ENCODE measurements at places on chromosomes 4 and X.

DNA sequence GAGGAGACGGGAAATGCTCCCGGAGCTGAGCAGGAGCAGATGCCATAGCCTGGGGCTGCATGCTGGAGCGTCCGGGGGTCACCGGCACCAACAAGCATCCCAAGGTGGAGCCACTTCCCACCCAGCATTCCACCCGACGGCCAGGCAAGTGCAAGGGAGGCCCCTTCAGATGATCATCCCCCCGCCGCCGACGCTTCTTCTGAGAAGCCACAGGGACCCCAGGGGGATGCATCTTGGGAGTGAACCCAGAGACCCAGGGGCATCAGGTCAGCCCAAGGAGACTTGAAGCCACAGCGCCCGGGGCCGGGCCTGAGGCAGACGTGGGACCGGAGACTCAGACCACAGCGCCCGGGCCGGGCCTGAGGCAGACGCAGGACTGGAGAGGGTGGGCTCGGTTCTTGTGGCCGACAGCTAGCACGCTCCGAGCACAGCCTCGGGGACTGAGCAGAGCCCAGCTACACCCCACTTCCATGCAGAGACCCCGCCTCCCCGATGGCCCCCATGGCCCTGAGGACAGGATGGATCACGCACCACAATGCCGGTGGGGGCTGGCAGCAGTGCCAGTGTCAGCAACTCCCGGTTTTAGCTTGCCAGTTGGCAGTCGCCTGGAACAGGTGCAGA lies 33.0 kb upstream of the CPLX1 start:
- DNase-seq = no peak

DNA sequence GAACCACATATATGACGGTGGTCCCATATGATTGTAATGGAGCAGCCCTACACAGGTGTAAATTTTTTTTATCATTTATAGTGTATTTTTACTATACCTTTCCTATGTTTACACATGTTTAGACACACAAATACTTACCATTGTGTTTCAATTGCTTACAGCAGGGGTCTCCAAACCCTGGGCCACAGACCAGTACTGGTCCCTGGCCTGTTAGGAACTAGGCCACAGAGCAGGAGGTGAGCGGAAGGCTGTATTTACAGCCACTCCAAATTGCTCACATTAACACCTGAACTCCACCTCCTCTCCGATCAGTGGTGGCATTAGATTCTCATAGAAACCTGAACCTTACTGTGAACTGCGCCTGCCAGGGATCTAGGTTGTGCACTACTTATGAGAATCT lies 201.8 kb upstream of the NDST4 start:
- DNase-seq = no peak

- no peak for DNase-seq
These were observed 573.6 kb downstream of the INPP4B start for GRCh38 chr4:142272452-142272851.

- DNase-seq = no peak
These were observed 27.7 kb upstream of the GLRB start for GRCh38 chr4:157048248-157048647.

DNA sequence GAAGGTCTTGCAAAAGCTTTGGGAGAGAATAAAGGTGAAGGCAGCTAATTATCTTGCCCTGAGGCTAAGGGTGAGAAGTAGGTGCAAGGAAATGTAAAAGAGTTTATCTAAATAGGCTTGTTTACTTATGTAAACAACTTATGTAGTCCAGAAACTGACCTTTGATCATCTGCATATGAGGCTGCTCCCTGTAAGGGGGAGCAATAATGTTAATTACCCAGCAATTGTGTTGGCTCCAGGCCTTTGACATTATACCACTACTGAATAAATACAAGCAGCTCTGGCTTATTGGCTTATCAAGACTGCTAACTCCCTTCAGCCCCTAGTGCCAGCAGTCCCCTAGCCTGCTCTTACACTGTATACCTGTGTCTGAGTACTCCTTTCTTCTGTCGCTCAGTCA lies 303.7 kb upstream of the GNPDA2 start:
- DNase-seq = no peak

DNA sequence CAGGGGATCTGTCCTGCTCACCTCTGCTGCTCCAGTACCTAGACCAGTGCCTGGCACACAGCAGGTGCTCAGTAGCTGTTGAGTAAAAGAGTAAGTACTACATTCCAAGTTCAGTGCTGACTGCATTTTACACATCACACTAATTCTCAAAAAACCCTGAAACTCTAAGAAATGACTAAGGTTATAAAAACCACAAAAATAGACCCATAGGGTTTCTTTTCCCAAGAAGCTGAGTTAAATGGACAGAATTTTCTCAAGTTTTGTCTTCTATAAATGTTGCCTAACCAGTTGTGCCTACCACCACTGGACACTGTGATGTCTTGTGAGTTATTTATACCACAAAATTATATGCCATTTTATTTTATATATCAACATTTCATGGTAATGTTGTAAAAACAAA lies 78.9 kb upstream of the RXFP1 start:
- DNase-seq = no peak

DNA sequence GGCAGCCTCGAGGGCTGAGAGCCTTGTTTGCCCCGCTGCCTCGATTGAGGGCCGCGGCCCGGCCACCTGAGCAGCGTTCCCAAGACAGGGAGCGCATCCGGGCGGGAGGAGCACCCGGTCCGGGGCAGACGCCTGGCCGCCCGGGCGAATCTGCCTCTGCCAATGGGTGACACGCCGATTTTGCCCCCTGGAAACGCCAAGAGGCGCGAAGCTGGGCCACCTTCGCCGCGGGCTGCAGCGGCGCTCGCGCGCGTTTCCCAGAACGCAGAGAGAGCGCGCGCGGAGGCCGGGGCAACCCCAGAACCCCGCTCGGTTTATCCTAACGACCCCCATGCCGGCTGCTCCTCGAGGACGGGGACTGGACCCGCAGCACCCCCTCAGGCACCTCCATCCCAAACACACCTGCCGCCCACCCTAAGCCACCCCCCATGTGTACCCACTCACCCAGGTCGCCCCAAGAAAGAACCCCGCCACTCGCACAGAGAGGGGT lies 575 bp downstream of the MAP7D2 start:
- no peak for DNase-seq

- no peak for DNase-seq
These were observed 45.1 kb upstream of the SLC4A4 start for GRCh38 chr4:71293705-71294104.

DNA sequence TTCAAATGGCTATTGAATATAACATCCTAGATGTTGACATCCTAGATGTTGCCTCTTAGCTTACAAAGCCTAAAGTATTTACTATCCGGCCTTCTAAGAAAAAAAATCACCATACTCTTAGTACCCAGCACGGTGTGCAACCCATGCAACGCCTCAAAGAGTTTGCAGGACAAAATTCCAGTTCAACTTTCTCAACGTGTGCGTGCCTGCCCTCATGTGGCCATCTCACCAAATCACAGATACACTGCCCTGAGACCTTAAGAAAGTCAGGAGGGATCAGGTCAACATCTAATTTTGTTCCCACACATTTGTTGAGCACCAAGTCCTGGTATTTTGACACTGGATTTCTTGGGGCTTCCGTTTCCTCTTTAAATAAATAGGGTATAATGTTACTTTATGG lies 68.3 kb downstream of the CRMP1 start:
- DNase-seq = no peak

DNA sequence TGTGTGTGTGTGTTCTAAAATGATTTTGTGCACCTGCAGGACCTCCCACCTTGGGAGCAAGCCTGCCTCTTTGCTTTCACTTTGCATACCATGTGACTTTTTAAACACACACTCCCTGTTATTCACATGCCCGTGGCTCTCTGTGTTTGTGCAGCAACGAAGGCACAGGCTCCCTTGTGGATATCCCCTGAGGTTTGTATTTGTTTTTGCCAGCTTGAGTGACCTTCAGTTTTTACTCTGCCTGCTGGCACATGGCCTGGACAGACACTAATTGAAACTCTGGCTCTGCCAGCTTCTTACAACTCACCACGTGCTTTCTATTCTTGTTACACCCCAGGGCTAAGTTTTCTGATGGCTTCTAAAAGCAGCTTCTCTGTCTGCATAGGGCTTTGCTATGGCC lies 885.8 kb downstream of the SH3BGRL start:
- no peak for DNase-seq

GRCh38 chr4:61953386-61953785 lies 753.3 kb downstream of the ADGRL3 start:
- no peak for DNase-seq

DNA sequence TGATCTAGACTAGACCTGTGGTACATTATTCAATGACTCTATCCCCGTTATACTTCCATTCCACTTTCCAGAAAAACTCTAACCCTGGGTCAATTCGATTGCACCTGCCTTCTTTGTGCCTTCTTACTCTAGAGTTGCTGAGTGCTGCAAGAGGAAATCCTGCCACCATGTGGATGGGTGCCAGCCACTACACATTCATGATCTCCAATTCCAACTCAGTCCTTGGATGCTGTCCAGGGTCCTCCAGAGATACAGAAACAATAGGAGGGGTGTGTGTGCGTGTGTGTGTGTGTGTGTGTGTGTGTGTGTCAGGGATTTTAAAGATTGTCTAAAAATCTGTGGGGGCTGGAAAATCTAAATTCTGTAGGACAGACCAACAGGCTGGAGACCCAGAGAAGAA lies 42.9 kb upstream of the INTS6L start:
- no peak for DNase-seq

GRCh38 chrX:78527263-78527662 lies 131.9 kb downstream of the RTL3 start:
- no peak for DNase-seq

GRCh38 chr4:114921790-114922591 lies 191.4 kb downstream of the NDST4 start:
- DNase-seq = peak; percentile 2

GRCh38 chr4:123939621-123940020 lies 543.0 kb downstream of the SPRY1 start:
- DNase-seq = no peak

GRCh38 chrX:26562156-26562555 lies 346.2 kb downstream of the MAGEB5 start:
- no peak for DNase-seq

- no peak for DNase-seq
These were observed 1389.5 kb downstream of the FAM133A start for GRCh38 chrX:95063554-95063953.

DNA sequence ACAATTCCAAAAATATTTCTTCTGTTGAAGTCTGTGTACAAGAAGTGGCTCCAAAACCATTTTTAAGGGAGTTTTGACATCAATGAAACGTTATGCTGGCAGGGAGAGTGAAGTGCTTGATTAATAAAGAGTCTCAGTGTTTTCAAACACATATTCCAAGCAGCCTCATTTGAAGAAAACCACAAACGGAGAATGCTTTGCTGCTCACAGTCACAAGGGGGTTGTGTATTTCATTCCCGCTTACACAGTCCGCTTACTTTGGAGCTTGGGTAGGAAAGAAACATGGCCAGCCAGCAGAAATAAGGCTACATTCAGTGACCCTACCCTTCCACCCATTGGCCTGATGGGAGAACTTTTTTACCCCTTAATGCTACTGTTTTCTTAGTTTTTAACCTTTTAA lies 586.2 kb downstream of the RAB28 start:
- DNase-seq = no peak

DNA sequence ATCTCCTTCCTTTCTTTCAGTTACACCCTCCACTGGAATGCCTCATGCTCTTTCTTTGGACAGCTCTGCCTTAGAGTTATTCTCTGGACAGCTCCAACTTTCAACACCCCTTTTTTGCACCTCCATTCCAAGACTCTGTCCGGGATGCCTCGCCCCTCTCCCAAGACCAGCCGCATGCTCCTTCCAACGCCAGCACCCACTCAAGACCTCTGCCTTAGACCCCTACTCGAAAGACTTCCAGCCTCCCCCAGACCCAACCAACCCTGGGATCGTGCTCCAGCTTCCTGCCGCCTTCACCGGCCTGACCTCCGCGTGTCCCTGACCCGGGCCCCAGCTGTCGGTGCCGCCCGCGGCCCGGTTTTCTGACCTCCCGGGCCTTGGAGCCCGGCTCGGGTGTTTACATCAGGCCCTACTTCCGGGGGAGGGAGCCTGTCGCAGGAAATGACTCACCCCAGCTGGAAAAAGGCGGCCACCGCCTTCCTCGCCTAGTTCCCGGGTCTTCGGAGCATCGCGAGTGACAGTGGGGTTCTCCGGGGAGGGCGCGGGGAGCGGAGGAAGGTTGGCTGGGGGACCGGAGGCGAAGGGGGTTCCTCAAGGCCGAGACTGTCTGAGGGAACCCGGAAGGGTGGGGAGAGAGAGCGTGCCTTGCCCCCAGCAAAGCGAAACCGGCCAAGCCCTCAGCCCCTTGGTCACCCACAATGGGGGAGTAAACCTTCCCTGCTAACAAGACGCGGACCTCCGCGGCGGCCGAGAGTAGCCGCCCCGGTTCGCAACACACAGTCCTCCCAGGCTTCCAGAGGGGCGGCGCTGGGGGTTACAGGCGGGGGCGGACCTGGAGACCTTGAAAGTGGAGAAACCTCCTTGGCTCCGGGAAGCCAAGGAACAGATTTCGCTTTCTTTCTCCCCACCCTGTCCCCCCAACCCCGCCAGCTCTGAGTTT lies at the start of gene WDR45:
TSS of gene WDR45 (minus strand) at position 399 of the 940 bp plus-strand sequence. CDS start 1,792 bp downstream, outside the sequence.
- no peak for DNase-seq

- DNase-seq = no peak
These were observed 490.9 kb upstream of the AADAT start for GRCh38 chr4:170580651-170581050.

DNA sequence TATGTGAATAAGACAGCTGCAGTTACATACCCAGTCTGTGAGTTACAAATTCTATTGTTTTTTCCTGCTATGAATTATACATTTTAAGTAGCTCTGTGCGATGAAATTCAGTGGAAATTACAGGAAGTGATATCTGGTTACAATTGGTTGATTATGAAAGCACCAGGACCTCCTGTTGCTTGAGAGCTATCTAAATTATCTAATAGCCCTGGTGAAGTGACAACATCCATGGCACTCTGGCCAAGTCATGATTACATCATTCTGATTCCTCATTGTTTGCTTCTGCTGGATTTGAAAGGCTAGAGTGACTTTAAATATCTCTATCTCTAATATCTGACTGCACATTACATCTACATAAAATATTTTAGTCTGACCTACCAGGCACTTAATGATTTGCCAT lies 515.0 kb downstream of the CFAP47 start:
- no peak for DNase-seq

DNA sequence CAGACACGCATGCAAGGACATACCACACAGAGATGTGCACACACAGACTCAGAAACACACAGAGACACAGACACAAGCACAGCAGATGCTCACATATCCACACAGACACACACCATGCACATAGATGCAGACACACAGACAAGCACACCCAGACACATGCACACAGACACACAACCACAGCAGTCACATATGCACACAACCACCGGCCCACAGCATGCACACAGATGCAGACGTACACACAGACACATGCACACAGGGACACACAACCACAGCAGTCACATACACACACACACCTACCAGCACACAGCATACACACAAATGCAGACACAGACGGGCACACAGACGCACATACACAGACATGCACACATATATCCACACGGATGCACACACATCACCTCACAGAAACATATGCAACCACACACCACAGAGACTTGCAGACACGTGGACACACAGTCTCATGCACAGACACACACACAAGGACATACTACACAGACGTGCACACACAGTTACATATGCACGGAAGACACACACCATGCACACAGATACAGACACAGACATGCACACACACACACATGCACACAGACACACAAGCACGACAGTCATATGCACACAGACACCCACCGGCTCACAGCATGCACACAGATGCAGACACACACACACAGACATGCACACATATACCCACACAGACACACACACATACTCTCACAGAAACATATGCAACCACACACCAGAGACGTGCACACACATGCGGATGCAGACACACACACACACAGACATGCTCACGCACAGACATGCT lies 25.2 kb upstream of the SLC25A6 start:
- no peak for DNase-seq

- no peak for DNase-seq
These were observed 38.7 kb upstream of the FGF2 start for GRCh38 chr4:122787940-122788339.
